ENCODE measurements at places on chromosomes 5 and 9.

DNA sequence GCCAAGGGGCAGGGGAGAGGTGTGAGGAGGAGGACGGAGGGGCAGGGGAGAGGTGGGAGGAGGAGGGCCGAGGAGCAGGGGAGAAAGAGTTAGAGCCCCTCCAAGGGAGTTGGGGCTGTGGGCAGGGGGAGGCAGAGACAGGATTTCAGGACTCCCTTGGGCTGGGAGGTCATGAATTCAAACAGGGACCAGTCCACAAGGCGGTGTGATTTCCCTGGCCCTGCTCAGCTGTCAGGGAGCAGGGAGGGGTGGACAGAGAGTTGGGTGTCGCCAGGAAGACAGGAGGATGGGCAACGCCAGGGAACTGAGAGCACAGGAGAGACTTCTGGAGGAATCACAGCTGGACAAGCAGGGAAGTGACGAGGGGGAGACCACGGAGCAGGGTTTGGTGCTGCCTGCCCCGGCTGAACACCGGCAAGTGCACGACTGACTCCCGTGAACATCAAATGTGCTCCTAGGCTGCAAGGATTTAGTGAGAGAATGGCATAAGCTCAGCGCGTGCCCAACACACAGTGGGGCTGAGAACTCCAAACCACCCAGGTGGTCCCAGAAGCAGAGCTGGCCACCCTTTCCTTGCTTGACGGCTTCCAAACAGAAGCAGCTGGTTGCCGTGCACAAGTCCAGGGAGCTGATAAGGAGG is 17.8 kb upstream of the OLFM1 start:
- no peak for DNase-seq

GRCh38 chr9:94826044-94826443 is 99.5 kb downstream of the AOPEP start:
- DNase-seq = no peak

DNA sequence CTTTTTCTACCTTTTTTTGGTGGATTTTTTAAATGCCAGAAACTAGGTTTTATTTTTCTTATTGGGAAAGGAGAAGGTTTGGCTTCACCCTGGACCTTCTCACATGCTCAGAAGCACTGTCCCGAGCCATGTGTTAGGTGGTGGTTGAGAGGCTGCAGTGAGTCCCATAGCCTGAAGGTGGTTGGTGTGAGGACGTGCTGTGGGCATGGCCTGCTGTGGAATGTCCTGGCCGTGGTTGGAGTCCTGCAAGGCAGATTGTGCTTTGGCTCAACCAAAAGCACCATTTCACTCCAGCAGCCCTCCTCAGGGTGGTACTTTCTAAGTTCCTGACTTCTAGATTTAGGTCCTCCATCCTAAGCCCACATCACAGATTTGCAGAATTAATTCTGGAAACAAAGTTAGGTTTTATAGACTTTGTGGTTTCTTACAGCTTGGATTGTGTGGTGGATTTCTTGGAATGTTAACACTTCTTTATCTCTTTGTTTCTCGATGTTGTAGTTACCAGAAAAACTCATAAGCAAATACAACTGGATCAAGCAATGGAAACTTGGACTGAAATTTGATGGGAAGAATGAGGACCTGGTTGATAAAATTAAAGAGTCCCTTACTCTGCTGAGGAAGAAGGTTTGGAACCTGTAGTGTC is 22.6 kb downstream of the OTULIN start:
- no peak for DNase-seq

DNA sequence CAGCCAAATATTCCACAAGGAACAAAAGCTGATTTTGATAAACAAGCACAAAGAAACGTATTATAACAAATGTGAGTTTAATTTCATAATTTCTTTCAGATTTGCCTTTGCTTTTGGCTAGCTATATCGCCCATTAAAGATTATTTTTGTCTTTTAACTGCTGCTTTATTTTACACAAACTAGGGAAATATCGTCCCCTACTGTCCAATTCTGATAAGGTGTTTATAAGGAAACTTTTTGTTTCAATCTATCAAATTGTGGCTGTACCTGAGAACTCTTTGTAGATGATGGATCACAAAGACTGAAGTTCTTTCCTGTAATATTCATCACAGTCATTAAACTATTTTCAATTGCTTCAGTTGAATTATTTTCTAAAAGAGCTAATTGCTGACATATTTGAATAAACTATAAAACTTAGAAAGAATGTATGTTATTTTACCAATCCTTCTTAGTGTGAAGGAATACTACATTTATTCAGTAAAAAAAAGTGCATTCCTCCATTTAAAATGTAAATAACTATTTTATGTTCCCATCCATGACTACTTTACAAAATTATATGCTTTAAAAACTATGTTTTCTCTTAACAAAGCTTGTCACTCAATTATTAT is 431.3 kb upstream of the ITGA1 start:
- no peak for DNase-seq

GRCh38 chr5:90408571-90409317 is 812 bp downstream of the CETN3 start:
- DNase-seq = no peak

DNA sequence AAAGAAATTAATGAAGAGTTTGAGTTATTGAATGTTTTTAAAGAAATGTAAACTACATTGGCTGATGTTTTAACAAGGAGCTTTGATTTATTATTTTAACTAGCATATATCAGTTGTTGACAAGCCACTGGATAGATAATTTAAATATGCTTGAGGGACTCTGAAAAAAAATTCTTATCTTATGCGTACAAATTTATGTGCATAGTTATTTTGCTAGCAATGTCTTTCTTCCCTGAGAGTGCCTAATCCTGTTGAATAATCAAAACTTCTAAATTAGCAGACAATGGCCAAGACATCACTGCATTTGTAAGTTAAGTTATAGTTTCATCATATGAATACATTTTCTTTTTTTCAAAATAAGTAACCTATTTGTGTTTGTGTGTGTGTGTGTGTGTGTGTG is 342.3 kb downstream of the MED10 start:
- no peak for DNase-seq

GRCh38 chr5:133287500-133287899 is 235.7 kb downstream of the HSPA4 start:
- DNase-seq = peak; percentile 17

DNA sequence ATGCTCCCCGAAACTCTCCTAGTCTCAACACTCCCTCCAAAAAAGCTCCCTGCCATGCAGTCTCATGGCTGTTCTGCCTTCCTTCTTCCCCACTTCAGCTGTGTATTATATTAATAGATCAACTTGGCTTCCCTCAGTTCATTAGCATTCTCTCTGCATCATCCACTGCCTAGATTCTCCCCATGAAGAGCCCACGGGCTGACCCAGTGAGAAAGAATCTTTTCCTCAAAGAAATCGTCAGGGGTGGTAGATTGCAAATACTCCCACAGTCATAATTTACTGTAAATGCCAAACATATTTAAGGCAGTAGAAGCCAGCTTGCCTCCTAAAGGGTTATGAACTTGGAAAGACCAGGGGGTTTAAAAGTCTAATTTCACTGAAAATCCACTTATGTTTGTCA is 33.5 kb downstream of the GNA14 start:
- no peak for DNase-seq

- no peak for DNase-seq
These were observed 155.4 kb downstream of the CARTPT start for GRCh38 chr5:71874521-71874920.

GRCh38 chr9:567128-567746 is 274.3 kb upstream of the DMRT1 start:
- DNase-seq = no peak

- no peak for DNase-seq
These were observed 77.0 kb upstream of the LRRTM2 start for GRCh38 chr5:138951986-138952735.

DNA sequence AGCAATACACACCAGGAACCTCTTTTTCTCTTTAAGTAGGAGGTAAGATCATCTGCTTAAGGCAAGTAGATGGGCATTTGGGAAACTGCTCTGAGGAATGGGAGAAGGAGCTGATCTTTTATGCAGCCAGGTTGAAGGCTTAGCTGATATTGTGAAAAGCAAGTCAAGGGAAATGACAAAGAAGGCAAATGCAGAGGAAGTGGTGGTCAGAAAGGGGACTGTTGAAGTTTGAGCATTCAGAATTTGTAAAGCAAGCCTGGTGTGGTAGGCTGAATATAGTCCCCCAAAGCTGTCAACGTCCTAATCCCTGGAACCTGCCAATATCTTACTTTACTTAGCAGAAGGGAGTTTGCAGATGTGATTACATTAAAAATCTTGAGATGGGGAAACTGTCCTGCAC is 128.9 kb downstream of the ADAMTS12 start:
- no peak for DNase-seq

GRCh38 chr5:112533362-112533761 is 114.3 kb upstream of the EPB41L4A start:
- no peak for DNase-seq

GRCh38 chr5:17077440-17078233 is 139.8 kb upstream of the BASP1 start:
- DNase-seq = no peak

GRCh38 chr5:158162479-158163034 is 303.6 kb upstream of the CLINT1 start:
- no peak for DNase-seq

- DNase-seq = no peak
These were observed 2.2 kb downstream of the HNRNPA0 start for GRCh38 chr5:137751869-137752491.

GRCh38 chr9:109894921-109895758 is 115.1 kb downstream of the PALM2AKAP2 start:
- no peak for DNase-seq

- no peak for DNase-seq
These were observed 30.1 kb downstream of the PRKACG start for GRCh38 chr9:68983522-68984424.

All from activated gamma-delta T cell treated with anti-CD3 and anti-CD28 coated beads, Interleukin-2, amount 50 U/mL, for 16 hours (primary cell).